ENCODE measurements at places on chromosomes 7 and 10.

DNA sequence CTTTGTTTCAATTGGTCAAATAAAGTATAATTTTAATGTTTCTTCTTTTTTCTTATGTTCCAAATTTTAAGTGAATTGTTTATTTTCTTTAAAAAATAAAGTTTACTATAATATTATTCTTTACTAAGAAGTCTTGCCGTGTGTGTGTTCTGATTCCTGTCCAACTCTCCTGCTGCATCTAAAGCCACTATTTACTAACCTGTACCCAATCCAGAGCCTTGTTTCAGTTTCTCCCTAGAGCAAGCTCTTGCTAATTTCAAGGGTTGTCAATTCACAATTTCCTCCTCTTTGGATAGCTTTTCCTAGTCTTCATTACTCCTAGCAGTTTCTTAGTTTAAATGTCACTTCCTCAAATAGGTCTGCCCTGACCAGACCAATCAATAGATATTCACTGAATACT, 314.9 kb upstream of the SEMA3A start:
- no peak for DNase-seq

GRCh38 chr7:133512560-133512959, 259.7 kb downstream of the EXOC4 start:
- no peak for DNase-seq

DNA sequence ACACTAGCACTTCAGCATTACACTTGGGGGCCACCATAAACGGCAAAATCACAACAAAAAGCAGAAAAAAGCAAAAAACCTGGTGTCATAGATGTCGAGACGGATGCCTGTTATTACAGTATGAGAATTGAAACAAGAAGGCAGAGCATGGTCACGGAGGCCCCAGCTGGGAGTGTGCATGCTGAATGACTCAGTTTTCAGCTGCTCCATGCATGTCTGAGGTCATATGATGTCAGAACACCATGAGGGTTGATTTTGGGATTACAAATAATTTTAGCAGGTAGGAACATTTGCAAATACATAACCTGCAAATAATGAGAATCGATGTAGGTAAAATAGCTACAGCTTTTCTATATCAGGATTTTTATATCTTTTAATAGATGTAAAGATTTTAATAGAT, 19.1 kb downstream of the ZMYND11 start:
- DNase-seq, result no peak

DNA sequence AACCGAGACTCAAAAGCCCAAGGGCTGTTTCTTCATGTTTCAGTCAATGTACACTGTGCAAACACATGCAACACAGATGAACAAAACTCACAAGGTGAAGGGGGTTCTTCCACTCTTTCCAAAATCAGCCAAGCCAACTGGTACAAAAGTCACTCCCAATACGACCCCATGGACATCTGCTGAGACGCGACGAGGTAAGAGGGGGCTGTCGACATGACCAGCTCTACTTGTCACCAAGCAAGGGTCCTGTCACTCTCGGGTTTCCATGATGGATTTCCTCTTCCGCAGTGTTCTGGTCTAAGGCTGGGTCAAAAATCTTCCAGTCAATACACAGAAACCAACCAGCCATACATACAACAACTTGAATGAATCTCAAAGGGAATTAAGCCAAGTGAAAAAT, 37.8 kb downstream of the CTBP2 start:
- no peak for DNase-seq

DNA sequence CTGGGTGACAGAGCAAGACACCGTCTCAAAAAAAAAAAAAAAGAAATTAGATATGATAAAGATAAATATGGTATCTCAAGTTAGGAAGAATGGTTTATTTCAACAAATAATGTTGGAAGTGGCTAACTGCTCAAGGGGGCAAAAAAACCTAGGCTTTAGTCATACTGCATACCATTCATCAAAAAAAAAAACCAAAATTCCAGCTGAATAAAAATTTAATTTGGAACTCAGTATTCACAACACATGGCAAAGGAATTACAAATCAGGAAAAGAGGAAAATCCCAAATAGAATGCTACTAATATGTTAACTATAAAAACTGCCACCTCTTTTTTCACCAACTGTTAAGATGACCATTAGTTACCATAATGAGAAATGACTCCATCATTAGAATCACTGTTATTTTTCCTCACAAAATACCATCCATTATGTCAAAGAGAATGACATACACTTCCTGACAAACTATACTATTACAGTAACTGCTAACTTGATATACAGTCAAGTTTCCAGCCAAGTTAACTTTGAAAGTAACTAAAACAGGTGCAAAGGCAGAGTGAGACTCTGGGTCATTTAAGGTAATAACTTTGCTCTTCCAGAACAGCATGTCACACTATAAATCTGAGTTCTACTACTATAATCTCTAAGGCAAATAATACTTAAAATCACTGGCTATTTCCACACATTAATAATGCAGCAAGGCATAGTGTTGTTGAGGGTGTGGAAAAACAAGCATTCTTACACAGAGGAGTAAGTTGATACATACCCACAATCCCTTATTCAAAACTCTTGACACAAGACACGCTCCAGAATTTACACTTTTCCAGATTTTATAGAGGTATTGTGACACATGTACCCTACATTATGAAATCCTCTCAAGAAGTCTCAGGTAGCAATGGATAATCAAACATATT, 10.2 kb downstream of the KBTBD2 start:
- DNase-seq, result no peak

GRCh38 chr7:115676080-115676479, 354.5 kb downstream of the TFEC start:
- no peak for DNase-seq

GRCh38 chr10:35577926-35578617, 27.1 kb upstream of the GJD4 start:
- DNase-seq, result no peak
